ENCODE measurements at places on chromosomes 16 and 17.

DNA sequence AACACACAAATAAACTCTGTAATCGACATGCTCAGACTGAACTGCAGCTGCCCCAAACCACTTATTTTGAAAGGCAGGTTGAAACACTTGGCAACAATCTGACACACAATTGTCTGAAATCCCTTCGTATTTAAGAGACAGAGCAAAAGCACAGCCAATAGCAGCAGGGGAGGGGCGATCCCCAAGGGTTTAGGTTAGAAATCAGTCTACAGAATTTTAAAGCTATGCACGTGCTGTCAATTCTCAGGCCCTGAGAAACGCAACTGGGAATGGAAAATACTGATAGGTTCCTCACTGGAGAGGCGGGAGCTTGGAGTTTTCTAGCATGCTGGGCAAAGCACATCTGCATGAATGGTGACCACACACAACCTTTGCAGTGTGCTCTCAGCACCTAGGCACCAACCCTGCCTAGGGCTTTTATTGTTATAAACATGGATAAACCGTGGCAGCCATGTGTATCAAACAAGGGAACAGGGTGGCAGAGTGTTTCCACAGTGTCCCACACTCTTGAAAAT lies 168.0 kb downstream of the AATF start:
- DNase-seq = no peak

DNA sequence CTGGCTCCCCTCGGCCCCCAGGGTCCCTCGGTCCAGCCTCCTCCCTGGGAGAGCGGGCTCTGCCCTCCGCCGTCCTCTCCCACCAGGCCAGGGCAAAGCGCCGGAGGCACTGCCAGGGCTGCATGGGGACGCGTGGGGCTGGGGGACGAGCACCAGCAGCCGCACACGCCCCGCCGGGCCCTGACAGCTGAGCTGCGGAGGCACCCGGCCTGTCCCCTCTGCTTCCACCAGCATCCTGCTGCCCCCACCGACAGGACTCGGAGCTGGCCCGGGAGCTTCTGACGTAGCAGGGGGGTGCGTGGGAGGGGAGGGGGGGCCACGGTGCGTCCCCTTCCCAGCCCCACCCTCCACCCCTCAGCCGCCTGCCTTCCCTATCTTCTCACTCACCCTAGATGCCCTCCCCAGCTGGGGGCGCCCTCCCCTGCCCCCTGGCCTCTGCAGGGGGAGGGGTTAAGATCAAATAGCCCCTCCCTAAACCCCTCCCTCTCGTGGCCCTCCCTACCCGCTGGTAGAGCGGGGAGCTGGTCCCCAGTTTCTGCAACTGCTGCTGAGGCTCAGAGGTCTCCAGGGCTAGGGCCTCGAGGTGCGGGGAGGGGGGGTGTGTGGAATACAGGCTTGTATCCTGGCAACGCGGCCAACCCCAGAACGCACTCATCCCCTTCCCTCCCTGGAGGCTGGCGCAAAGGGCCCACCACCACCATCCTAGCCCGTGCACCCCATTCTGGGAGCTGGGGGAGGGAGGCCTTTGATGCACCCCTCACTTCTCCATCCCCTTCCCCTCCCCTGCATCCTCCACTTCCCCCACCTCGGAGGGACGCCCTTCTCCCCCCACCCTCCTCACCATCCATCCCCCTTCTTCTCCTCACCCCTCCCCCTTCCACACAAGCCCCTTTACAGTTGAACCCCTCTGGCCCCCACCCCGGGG lies 1.0 kb downstream of the SRCIN1 start:
- no peak for DNase-seq

DNA sequence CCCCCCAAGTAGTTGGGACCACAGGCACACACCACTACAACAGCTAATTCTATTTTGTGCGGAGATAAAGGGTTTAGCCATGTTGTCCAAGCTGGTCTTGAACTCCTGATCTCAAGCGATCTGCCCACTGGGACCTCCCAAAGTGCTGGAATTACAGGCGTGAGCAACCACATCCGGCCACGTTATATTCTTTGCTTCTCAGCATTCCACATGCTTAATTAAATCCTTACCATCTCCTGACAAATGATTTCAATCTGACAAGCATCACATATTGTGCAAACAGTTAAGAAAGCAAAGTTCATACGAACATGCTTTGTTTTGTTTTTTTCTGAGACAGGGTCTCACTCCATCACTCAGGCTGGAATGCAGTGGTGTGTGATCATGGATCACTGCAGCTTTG lies 18.2 kb downstream of the HIGD1B start:
- no peak for DNase-seq

DNA sequence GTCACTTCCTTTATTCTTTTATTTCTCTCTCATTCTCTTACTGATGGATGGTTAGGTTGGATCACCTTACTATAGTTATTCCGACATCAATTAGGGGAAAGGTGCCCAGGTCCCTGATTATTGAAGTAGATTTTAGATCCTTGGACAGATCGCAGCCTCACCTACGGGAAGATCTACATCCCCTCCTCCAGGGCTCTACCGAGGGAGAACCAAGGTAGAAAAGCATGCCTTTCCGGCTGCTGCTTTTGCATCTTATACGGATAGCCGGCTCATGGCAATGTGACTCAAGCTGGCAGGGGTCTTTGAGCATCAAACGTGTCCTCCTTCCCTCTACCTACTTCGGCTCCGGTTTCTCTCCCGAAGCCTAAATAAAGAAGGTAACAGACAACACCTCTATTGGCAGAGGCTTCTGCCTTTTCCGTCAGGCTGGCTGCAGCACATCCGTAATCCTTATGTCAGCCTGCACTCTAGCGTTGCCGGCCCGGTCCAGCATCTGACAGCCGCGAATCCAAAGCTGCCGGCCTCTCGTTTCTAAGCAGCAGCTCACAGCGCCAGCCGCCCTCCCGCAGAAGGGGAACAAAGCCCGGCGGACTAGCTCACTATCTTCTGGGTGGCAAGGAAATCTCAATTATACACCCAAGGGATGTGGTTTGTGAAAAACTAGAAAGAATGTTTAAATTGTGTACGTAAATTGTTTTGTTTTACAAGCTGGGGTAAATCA lies 46.9 kb downstream of the IRX6 start:
- no peak for DNase-seq

DNA sequence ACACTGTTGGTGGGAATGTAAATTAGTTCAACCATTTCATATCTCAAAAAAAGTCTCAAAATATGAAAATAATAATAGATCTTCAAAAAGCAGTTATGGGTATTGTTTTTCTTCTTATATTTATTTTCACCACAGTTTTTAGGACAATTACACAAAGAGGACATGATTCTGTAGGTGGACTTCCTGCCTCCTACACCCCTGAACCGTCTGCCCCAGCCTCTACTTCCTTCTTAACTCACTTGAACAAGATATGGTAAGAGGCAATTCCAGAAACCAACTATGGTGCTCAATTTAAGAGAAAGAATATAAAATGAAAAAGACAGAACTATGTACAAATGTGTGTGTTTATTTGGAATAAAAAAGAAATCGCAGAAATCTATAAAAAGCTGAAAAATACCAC lies 74.1 kb upstream of the MON1B start:
- no peak for DNase-seq

Data from stimulated activated CD4-positive, alpha-beta T cell treated with anti-CD3 and anti-CD28 coated beads, Interleukin-1b, Interleukin-23, amount 100 ng/mL, for 24 hours (primary cell).